ENCODE measurements at places on chromosomes 1 and 21. TPM values are rescaled to one million over a fixed set of nuclear protein-coding genes. Genes with fewer than 3 reads are reported as not detected.

DNA sequence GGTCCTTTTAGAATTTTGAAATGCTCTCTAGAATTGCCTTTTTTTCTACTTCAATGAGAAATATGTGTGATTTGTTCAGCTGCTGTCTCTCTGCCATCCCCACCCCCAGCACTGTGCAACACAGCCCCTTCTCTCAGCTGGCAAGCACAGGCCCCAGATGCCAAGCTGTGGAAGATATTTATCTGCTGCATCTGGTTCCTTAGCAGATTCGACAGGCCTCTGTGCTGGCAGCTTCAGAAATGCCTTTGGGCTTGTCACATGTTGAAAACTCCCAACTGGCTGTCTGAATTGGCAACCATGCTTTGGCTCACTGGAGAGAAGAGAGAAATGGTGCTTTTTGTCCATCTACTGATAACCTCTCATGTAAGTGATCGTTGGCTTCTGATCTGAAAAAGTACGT lies 206.7 kb upstream of the C1orf87 start:
- DNase-seq, result no peak
- no peak overlapping the region for H3K4me3 ChIP-seq
- H3K27me3 ChIP-seq, result no peaks in the 10 kb centered on the region
- no peak overlapping the region for H3K27ac ChIP-seq
- H3K36me3 ChIP-seq, result no peaks in the 10 kb centered on the region

DNA sequence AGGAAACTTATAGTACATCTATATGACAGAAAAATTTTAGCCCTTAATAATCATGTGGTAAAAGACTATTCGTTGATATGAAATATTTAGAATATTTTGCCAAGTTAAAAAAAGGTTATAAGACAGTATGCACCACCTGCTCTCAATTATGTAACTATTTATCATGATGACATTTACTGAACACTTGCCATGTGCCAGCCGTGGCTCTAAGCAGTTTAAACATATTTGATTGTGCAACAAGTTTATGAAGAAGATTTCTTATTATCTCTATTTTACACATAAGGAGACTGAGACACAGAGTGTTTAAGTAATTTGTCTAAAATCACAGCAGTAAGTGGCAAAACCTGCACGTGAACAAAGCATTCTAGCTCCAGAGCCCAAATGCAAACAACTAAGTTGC lies 199.3 kb upstream of the JUN start:
- H3K4me1 ChIP-seq, result no peaks in the 10 kb centered on the region
- no peak for DNase-seq
- H3K27ac ChIP-seq, result no peak overlapping the region
- no peak overlapping the region for H3K4me3 ChIP-seq
- no peaks in the 10 kb centered on the region for H3K36me3 ChIP-seq

DNA sequence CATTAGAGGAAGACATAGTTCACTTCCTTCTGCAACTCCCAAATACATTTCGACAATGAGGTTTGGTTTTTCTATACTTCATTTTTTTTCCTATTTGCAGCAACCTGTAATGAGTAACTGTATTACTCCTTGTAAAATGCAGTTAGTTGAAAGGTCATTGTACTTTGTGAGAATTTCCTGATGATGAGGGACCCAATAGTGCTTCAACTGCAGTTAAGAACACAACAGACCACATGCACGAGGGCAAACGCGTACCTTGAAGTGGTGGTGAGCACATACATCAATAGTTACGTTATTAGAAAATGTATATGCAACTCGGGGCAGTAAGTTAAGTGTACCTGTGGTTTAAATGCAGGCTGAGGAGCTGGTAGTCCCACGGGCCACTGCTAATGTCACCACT lies 171.8 kb downstream of the GABPA start:
- no peaks in the 10 kb centered on the region for H3K27me3 ChIP-seq
- H3K4me1 ChIP-seq, result no peaks in the 10 kb centered on the region
- no peak for DNase-seq
- H3K27ac ChIP-seq, result no peak overlapping the region
- H3K36me3 ChIP-seq, result no peaks in the 10 kb centered on the region

- no peak overlapping the region for H3K27ac ChIP-seq
- no peaks in the 10 kb centered on the region for H3K36me3 ChIP-seq
- H3K4me1 ChIP-seq, result peaks cover 3% of the 10 kb centered on the region
- no peak for DNase-seq
Observed at GRCh38 chr1:202276920-202277319, 64.8 kb downstream of the UBE2T start.

- no peak for DNase-seq
- no peaks in the 10 kb centered on the region for H3K4me1 ChIP-seq
- no peaks in the 10 kb centered on the region for H3K36me3 ChIP-seq
- H3K27me3 ChIP-seq, result no peaks in the 10 kb centered on the region
Observed at GRCh38 chr21:35386491-35387079, 337.5 kb upstream of the RUNX1 start.

GRCh38 chr1:243364866-243365265 lies 109.0 kb downstream of the SDCCAG8 start:
- H3K36me3 ChIP-seq, result no peaks in the 10 kb centered on the region
- H3K27ac ChIP-seq, result no peak overlapping the region
- DNase-seq, result no peak
- no peaks in the 10 kb centered on the region for H3K4me1 ChIP-seq
- no peak overlapping the region for H3K4me3 ChIP-seq

DNA sequence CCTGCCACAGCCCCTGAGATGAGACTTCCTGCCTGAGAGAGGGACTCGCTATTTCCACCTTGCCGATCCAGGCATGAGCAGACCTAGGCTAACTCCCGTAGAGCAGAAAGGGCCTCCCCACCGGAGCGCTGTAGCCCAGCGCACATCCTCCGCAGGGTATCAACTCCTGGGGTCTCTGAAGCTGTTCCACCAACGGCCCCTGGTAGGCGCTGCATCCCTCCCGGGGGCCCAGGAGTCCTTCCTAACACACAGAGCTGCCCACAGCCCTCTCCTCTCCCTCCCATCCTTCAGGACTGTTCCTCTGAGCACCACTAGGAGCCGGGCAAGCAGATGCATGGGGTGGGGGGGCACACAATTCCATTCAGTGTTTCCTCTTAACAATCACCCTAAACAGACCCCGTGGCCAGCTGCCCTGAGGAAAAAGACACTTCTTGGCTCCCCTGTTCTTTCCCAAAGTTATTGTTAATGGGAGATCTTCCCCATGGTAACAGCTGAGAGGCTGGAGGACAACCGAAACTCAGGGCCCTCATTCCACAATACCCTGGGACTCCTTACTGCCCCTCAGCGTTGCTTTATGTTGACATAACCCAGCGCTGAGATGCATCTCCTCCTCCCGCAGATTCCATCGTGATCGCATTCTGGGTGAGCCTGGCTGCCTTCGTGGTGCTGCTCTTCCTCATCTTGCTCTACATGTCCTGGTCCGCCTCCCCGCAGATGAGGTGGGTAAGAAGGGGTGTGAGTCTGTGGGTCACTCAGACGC lies 7.5 kb downstream of the MRAP start:
- H3K4me1 ChIP-seq, result no peaks in the 10 kb centered on the region
- no peak overlapping the region for H3K4me3 ChIP-seq
- no peaks in the 10 kb centered on the region for H3K36me3 ChIP-seq
- no peak for DNase-seq
- no peak overlapping the region for H3K27ac ChIP-seq

DNA sequence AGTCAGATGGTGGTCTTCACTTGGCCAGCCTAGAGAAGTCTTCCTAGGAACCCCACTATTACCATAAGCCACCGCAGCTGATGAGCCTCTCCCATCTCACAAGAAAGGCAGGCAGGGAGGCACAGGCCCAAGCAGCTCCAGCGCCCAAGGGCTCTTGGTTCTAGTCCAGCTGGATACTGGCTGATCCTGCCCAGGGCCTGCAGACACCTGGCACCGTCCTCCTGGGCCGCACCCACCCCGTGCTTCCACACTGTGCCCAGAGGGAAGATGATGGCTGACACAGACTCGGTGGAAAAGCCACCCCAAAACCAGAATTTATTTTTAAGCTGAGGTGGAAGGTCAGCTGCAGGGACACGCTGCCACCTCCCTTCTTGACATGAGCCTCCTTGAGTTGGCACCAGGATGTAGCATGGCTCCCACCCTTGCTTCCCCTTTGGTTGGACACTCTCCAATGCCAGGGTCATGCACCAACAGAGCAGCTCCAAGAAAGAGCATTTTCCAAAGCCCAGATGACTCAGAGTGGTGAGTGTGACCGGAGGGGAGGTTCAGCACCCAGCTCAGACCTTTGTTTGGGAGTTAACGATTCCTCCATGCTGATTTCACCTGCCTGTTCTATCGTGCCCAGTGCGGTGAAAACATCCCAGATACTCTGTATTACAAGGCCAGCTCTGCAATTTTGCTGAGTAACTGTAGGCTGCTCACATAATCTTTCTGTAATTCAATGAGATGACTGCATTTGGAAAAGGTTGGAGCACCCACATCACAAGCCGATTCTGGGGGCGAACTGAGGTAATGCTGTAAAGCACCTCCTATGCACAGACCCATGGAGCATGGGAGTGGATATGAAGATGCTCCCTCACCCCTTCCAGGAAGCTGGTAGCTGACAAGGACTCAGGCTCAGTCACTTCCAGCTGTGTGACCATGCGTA lies 63.1 kb upstream of the SLC2A1 start:
- no peaks in the 10 kb centered on the region for H3K36me3 ChIP-seq
- no peak overlapping the region for H3K27ac ChIP-seq
- no peaks in the 10 kb centered on the region for H3K27me3 ChIP-seq
- no peak for DNase-seq
- H3K4me3 ChIP-seq, result no peak overlapping the region

SPRR1A gene
- total RNA-seq, result not detected

MXRA8 gene
- 221 TPM for total RNA-seq

NKAIN1 gene
- not detected for total RNA-seq

LCE2A gene
- not detected for total RNA-seq

GREM2 gene
- 5.1 TPM for total RNA-seq
